IPS DF 19.7 (cell line): ENCODE measurements at places on chromosomes 4 and X.

GRCh38 chrX:117291760-117292159, 824.9 kb downstream of the KLHL13 start:
- DNase-seq = no peak

- no peak for DNase-seq
Observed at GRCh38 chr4:38279077-38279476, 318.9 kb downstream of the PTTG2 start.

DNA sequence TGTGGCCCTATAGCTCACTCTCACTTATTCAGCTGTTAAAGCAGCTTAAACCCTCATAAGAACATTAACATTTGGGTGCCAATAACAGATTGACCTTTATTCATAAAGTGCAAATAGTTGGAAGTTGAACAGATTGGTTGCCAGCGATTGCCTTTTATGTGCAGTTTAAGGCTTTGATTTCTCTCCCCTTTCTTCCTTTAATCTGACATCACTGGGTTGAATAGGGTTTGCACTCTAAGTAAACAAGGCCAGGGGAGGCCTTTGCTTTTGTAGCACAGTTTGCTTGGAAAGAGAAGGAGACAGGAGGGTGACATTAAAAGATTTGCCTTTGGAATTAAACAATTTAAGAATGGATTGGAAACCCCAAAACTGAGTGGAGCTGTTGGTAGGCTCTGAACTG, 114.3 kb downstream of the NKX6-1 start:
- DNase-seq = no peak

DNA sequence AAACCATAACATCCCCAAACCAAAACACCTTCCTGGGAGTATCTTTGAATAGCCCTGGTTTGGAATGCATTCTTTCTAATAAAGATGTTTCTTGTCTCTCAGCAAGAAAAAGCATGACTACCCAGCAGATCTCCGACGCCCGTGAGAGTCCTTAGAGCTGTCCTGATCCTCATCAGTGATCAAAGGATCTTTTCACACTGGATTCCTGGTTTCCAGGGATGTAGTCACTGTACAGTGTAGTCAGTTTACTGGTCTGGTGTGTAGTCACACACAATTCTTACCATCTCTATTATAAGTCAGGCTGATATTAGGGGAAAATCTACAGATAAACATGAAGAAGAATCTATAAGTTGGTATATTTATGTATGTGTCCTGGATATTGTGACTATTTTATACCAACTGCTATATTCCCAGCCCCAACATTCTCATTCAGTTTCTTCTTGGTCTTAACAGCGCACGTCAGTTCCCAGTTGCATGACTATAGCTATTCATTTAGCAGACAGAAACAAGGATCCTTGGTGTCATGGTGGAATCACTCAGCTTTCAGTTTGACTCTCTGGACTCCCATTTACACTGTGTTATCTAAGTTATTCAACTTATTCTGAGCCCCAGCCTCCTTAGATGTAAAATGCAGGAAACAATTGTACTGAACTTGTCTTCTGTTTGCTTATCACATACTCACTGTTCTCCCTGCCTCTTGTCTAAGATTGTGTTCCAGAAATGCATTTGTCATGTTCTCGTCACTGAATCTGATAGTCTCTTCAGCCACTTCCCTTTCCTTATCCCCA, 68.3 kb downstream of the SLIT2 start:
- no peak for DNase-seq

GRCh38 chrX:16205840-16206239, 38.6 kb downstream of the MAGEB17 start:
- no peak for DNase-seq

DNA sequence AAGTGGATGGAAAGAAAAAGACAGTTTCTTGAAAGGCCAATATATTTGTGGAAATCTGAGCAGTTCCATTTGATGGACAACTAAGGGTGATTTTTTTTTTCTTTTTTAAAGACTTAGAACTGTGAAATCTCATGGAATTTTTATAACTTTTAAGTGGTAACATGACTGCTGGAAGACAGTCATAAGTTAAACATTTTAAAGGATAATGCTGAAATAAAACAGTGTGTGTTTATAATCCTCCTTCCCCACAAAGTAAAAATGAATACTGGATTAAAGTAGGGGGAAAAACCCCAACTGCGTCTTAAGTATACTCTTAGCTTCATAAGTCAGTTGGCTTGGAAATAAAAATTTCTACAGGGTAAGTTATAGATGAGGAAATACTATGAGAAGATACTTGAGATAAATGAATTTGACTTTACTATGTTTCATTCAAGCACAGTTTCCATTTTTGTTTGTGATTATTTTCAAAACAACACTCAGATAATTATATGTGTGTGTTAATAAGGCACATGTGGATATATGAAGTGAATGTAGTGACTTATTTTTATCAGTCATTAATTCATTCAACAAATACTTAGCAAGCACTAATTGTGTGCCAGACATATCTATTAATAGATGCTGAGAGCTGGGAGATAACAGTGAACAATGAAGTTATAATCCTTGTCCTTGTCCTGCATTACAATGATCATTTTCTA, 129.2 kb upstream of the ETNPPL start:
- DNase-seq = no peak

DNA sequence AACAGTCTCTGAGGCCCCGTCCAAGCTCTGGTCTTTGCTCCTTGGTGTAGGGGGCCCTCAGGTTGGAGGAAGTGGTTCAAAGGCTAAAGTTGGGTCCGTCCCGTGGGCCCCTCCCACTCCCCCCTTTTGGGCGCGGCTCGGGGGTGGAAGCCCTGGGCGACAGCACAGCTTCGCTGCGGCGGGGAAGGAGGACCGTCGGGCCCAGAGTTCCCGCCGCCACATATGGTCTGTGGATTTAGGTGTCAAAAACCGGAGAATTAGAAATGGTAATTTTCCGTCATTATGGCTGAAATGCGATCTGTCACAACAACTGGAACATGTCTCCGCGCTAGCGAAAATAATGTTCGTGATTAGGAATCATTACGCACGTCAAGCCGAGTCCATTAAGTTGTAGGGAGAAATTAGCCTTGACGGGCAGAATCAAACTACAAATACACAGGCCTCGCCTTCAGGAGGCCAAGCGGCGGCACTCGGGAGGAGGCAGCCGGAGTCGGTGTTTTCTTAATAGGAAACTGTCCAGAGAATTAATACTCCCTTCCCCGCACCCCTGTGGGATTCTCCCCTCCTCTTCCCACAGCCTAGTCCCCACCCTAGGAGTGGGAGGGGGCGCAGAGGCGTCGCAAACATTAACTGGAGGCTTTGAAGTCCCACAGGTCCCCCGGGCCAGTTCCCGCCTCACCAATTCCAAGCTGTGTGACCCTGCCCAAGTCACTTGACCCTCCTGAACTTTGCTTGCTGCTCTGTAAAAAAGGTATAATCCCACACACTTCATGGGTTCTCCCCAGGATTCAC, 15.0 kb downstream of the NKX3-2 start:
- no peak for DNase-seq

GRCh38 chrX:138745196-138745595, 33.7 kb upstream of the FGF13 start:
- no peak for DNase-seq

DNA sequence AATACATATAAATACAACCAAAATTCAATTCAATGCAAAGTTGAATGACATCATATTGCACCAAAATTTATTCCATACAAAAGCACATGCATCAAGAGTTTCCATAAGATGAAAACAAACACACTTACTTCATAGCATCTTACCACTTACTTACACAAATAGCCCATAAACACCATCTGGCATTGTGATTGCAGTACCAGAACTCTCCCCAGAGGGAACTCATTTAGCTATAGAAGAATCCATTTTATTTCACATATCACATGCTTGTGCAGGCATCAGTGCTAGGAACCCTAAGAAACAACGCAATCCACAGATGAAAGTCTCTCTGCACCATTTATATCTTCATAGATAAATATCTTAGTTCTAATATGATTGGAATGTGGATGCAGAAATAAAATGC, 77.9 kb downstream of the SLC7A11 start:
- no peak for DNase-seq

DNA sequence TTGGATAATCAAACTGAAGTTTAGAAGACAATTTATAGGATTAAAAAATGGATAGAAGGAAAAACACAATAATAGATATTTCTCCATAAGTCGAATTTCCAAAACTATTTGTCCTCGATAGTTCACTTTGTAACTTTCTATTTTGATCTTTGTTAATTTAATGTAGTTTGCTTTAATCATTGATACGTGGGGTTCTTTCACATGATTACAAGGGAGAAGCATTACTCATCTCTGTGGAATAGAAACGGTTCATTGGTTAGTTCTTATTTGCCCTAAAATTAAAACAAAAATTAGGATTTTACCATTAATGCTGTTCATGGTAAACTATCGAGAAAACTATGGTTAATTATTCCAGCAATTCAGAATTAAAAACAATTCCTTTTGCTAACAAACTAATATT, 2.1 kb downstream of the TET2 start:
- no peak for DNase-seq

GRCh38 chr4:126338548-126338947, 1023.8 kb downstream of the FAT4 start:
- DNase-seq = no peak
